ENCODE measurements at places on chromosomes 5 and 9.

- no peak for DNase-seq
Measured at GRCh38 chr9:129841071-129841470, 5.8 kb downstream of the USP20 start.

- DNase-seq: no peak
Measured at GRCh38 chr9:8651846-8652215, 852.3 kb upstream of the DMAC1 start.

GRCh38 chr5:127802477-127802865 is 99.3 kb downstream of the CCDC192 start:
- no peak for DNase-seq

DNA sequence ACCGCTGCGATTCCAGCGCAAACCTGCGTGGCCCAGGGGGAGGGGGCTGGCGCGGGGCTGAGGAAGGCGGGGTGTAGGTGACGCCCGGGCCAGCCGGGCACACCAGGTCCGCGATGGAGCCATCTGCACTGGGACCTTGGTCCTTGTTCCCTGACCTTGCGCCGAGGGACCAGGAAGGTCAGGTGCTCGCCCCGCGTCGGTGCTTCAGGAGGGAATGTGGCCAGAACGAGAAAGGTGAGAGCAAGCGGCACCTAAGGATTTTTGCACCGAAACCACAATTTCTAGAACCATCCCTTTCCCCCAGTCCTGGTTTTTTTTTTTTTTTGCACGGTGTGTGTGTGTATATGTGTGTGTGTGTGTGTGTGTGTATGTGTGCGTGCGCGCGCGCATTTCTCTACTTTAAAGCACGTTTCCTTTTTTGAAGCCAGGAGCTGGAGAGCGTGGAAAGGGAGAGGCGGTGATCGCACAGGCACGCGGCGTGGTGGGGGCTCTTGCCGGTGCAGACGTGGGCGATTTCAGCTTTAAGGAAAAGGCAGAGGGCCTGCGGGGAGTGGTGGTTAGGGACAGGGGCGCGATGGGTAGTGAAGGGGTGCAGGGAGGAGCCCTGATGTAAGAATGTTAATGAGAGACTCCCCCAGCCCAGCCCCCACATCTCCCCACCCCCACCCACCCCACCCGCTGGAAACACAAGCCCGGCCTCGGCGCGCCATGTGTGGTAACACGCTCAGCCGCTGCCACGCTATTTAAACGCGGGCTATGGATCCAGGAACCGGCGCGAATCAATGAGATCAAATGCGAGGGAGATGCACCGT is at the start of gene NPR3:
Gene NPR3, plus strand, starts transcription at position 772 of the 812 bp plus-strand sequence. CDS start 456 bp downstream, outside the sequence.
- peak; percentile 62 for DNase-seq

GRCh38 chr9:136103651-136104487 is 8.8 kb upstream of the NACC2 start:
- DNase-seq: no peak

DNA sequence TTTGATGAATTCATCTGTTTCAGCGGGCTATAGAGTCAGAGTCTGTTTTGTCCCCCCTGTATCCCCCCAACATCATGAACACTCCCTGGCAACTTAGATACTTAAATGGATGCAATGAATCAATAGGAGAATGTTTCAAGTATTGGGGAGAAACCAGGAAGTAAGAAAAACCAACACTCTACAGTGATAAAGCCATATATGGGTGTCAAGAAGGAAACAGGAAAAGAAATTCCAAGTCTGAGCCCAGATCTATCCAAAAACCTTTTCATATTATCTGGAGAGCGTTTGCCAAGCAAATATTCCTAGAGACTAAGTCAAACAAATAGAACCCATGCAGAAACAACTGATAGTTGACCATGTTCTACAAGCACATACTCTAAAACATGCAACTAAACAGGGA is 2.3 kb upstream of the GNAQ start:
- DNase-seq: no peak

DNA sequence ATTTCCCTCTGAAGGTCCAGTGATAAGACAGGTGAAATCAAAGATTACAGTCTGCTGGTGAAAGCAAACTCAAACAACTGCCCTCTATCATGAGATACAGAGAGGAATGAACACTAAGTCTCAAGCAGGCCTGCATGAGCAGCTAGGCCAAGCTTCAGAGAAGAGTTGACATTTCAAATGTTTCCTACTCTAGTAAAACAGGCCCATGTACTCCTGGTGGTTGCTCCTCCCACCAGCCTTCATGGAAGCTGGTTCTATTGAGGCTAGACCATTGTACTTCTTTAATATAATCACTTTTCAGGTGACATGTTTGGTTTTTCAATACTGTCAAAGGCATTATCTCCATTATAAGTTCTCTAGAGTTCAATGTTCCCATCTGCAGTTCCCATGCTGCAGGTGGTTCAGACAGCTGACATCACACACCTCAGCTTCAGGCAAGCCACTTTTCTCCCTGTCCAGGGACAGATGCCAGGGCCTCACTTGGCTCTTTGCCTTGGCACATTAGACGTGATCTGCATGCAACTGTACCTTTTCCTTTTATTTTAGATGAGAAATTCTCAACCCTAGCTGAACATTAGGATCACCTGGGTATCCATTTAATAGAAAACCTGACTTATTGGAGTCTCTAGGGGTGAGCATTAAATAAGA is 89.8 kb downstream of the PIK3R1 start:
- no peak for DNase-seq

GRCh38 chr5:17203329-17204132 is 13.9 kb upstream of the BASP1 start:
- DNase-seq: peak; percentile 80

DNA sequence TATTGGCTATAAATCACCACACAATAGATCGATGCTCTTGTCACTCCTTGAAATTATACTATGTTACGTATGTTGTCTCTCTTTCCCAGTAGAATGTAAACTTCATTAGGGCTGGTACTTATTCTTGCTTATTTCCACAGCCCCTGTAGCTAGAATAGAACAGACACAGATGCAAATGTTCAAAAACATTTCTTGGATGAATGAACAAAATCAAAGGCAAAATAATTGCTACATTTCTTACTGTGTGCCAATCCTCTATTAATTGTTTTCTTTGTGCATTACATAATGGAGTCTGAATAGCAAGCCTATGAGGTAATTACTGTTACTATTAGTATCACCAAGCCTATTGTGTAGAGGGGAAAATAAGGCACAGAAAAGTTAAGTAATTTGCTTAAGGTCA is 725 bp upstream of the OR13C2 start:
- DNase-seq: no peak

DNA sequence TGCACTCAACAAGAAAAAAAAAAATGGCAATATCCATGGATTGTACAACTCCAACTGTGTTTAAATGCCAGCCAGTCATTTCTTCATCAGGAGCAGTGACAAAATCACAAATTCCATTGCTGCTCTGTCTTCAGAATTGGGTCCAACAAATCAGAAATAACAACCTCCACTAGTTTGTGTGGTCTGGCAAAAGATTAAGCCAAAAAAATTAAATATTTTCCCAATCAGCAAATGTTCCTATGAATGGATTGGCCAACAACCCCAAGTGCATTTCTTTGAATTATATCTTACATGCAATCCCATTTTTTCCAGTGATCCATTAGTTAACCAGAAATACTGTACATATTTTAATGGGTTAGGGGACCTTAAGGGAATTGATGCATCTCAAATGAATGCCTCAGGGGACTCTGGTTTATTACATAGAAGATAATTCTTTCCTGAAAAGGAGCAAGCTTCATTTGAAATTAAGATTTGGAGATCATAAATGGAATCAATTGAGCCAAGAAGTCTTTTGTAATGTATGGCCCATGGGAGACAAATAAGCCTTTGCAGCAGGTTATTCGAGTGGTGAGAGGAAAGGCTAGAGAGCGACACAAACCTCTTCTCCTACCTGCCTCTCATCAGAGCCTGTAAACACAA is 131.8 kb downstream of the TLE1 start:
- DNase-seq: peak; percentile 80

Measured in fibroblast of skin of right biceps (primary cell).